ENCODE measurements at places on chromosomes 3 and 15.

GRCh38 chr3:31278532-31278931, 254.2 kb upstream of the STT3B start:
- DNase-seq = no peak

GRCh38 chr15:99722406-99722805, 10.8 kb downstream of the LYSMD4 start:
- no peak for DNase-seq

- DNase-seq = peak; percentile 55
Observed at GRCh38 chr3:61807865-61808276, 246.5 kb downstream of the PTPRG start.

DNA sequence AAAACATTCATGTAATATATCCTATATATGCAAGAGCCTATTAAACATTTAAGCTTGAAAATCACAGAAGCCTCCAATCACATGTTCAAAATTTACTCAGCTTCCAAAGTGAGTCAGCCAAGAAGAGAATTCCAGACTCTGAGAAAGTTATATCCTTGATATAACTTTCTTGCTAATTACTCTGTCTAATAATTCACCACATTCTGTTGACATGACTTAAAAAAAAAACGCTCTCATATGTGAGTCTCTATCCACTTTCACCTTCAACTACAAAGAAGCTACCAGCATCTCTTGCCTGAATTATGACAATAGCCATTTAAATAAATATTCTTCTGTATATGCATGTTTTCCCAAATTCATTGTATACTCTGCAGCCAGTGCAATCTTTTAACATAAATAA, 1116.3 kb upstream of the CADM2 start:
- DNase-seq = no peak

DNA sequence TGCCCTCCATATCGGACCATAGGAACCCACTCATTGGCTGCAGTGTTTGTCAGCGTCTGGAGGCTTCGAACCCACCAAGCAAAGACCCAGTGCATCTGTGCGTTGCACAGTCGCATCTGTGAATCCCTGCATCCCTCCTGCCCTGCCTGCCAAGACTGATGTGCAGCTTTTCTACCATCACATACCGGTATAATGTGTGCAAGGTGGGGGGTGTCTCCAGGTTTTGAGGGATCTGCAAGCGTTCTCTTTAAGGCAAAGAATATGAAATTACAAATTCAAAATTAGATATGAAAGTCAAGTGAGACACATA, 288 bp upstream of the NME9 start:
- no peak for DNase-seq

- DNase-seq = no peak
Observed at GRCh38 chr3:117722856-117723255, 1013.3 kb downstream of the TUSC7 start.

GRCh38 chr3:168870892-168871291, 775.2 kb upstream of the GOLIM4 start:
- no peak for DNase-seq

GRCh38 chr3:170056710-170057454, 19.1 kb downstream of the GPR160 start:
- DNase-seq = no peak

DNA sequence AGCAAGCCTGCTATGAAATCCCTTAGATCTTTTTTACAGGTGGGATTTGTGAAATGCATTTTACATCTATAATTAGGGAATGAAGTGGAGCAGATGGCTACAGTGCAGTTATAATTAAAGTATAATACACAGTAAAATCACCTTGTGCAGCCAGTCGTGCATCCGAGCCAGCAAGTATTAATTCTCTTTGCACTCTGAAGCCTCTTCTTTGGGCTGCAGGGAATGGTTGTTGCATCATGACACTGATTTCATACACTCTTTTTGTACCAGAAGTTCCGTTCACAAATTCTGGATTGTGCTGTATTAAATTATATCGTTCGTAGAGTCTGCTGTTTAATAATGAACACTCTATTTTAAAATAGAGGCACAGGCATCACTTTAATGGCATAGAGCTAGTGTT, 28.7 kb upstream of the TP63 start:
- DNase-seq = no peak

- DNase-seq = no peak
Observed at GRCh38 chr3:71779674-71780377, 5.1 kb downstream of the PROK2 start.

DNA sequence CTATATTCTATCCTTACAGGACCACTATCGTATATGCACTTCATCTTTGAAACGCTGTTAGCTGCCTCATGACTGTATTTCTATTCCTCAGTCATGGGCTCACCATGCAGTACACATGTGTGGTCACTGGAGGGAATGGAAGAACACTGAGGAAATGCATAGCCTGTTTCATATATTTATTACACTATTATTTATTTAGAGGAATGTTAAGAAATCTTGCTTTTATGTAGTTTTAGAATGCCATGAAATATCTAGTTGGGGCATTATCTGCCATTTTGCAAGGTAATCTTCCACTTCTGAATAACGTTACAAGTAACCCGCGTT, 155.7 kb downstream of the IGF1R start:
- no peak for DNase-seq

DNA sequence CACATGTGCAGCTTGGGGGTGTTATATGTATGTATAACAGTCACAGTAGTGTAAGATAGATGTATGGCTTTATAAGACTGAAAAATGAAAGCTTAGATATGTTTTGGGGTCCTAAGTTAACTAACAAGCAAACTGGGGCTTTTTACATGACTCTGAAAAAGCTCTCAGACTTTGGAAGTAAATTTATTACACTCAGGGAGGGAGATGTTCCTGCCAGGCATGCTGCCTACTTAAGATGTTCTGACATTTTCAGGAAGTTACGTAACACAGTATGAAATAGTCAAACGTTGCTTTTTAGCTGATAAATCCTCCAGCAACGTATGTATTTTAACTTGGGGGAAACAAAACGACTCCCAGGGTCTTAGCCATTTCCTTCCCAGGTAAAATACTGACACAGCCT, 1.7 kb upstream of the IFT57 start:
- no peak for DNase-seq

GRCh38 chr3:186194451-186194811, 85.5 kb upstream of the ETV5 start:
- DNase-seq = no peak

GRCh38 chr15:92803852-92804609, 96.1 kb upstream of the CHD2 start:
- peak; percentile 42 for DNase-seq

GRCh38 chr15:89837830-89838178, 23.2 kb upstream of the ANPEP start:
- DNase-seq = no peak

GRCh38 chr15:64361259-64361658, 5.3 kb upstream of the CSNK1G1 start:
- no peak for DNase-seq

- DNase-seq = no peak
Observed at GRCh38 chr3:16490062-16490619, 23.4 kb downstream of the RFTN1 start.

GRCh38 chr3:69791106-69791505, 51.8 kb downstream of the MITF start:
- no peak for DNase-seq

DNA sequence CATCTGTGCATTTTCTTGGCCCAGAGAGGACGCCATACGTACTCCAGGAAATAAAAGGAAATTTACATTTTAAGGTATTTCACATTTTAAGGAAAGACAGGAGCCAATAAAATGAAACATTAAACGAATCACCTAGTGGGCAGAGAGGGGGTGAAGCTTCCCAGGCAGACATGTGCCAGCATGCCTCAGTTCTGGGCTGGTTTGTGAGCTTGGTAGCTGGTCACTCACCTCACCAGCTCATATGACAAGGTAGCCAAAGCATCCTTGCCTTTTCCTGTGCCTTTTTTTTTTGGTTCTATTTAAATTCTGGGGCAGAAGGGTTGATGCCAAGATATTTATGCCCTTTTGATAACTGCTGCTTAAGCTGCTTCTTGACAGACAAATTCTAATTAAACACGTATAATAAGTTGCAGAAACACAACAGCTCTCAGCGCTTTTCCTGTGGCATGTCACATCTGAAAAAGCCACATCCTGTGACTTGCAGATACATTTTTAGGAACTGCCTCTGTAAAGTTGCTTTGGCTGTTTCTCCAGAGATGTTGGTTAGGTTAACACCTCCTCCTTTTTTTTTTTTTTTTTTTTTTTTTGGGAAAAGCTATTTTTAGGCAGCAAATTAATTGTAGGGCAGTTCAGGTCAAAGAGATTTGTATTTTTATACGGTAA, 218.6 kb downstream of the PDCD6IP start:
- DNase-seq = no peak

DNA sequence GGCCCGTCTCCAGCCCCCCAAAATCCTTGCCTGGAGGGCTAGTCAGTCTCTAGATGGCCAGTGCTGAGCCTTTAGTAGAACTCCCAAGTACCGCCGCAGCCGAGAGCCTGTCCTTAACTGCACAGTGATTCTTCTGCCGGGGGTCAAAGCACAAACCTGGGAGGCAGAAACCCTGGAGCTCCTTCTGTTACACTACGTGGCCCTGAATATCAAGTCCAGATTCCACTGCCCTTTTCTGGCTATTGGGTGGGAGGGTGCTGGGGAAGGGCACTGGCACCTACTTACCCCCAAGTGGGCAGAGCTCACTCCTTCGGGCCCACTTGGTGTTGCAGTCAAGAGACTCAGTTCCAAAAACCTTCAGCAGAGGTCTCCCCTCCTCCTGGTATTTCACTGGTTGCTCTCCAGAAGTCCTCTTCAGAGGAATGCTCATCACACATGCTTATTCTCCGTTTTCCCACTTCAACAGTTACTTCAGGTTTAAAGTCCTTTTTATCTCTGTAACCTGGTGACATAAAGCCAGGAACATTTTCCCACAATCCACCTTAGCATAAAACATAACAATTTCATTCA, 10.8 kb downstream of the PDHB start:
- DNase-seq = peak; percentile 36

DNA sequence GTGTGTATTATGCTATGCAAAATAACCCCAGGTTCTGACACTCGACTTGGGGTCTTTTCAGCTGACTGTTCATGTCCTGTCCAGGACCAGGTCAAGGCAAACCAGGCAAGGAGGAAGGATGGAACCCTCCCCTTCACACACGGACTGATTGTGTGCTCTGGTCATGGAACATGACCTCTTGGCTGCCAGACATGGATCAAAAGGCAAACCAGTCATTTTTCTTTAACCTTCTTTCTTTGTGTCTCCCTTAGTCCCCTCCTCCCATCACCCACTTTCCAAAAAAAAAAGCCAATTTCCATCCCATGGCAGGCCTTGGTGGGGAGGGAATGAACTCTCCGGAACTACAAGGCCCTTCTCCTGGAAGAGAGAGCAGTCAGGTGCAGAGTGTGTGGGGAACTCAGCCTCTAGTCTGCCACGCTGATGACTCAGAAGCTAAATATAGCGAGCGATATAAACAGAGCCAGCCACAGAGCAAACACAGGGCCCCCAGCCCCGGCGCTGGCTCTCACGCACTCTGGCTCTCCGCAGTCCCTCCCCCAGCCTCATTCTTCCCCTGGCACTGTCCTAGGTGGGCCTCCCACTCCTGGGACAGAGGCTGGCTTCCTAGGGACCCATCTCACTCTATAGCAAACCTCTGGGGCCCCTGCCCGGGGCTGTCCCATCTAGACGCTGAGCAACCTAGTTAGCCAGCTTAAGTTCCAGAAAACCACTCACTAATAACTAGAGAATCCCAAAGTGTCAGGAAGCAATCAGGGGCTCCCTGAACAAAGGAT, 10.0 kb downstream of the BMF start:
- DNase-seq = peak; percentile 88

DNA sequence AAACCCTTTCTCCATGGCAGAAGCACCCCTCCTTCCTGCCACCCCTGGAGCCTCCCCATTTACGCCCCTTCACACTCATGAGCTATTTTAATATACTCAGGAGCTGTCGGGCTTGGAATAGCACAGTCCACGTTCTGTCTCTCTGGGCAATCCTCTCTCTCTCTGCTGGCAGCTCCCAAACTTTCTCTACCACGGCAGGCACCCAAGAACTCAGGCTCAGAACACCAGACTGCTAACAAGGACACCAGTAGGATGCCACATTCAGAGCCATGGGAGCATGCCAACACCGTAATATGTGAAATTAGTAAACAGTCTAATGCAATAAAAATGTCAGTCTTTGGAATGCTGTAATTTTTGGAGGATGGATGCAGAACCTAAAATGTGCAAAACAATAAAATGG, 19.3 kb downstream of the TNFAIP8L3 start:
- DNase-seq = no peak

DNA sequence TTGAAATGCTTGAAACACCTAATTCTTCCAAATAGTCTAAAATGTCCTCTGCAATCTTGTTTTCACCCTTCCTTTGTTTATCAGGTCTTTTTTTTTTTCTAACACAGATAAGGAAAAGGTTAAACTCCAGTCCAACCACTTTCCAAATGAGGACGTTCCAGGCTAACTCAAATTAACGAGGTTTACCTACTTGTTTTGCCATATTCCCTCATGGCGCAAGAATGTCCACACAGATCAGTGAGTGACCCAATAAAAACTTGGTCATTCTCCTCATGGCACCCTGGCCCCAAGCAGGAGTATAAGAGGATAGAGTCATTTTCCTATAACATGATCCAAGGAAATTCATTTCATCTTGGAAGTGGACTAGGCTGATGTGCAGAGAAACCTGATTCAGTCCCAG, 6.6 kb upstream of the LIPC start:
- no peak for DNase-seq

DNA sequence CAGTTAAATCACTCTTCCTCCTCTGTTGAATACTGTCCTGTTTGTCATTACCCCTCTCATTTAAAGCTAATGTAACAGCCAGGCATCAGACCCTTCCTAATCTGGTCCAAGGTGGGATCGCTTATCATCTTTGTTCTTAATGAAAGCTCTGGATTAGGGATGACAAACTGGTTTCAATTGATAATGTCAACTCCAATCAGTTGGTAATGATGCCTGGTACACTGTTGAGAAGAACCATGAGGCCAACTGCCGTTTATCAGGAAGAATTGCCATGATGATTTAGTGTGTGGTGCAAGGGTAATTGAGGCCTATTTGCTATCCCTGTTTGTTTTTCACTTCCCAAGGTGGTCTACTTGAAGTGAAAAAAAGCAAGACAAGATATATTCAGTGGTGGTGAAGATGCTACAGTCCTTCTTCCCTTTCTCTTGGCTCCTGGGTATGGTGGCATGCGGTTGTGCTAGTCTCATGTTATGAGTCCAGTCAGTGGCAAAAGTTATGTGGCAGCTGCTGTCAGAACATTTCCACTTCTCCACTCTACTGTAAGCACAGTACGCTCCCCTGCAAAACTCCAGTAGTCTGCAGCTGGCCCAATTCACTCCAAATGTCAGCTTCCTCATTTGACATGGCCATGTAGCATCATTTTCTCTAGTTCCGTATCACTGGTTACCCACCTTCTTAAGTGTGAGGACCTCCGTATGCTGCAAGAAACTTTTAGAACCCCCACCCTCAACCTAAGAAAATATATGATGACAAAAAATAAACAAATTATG, 72.5 kb downstream of the MORC1 start:
- DNase-seq = no peak

- no peak for DNase-seq
Observed at GRCh38 chr3:8506571-8507061, 5.0 kb downstream of the LMCD1 start.
